ENCODE measurements at places on chromosomes 13 and 19.

DNA sequence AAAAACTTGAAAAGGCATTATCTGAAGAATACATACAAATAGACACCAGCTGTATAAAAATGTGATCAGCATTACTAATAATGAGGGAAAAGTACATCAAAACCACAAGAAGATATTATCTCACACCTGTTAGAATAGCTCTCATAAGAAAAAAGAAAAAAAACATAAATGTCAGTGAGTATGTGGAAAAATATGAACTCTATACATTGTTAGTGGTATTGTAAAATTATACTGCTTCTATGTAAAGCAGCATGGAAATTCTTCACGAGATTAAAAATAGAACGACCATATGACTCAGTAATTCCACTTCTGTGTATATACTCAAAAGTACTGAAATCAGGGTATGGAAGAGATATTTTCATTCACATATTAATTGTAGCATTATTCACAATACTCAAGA lies 1146.4 kb downstream of the SLITRK5 start:
- DNase-seq: no peak

DNA sequence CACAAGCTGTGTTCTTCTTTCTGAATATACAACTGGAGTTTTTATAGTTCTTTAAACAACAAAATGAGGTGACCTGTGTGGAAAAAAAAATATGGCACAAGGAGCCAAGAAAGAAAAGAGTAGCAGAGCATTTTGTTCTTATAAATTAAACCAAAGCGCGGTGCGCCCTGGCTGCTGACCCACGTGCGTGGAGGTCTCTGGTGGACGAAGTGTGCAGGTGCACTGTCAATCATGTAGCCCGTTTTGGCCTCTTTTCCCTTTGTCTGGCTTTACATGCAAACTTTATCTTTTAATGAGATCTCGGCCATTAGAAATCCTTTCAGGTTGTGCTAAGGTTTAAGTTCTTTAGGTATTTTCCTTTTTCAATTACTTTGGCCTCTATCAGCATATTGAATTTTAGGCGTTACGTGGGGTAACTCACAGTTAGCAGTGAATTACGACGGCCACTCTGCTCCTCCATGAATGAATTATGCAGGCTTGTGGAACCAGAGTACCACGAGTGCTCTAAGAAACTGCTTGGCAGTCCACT lies 443.9 kb upstream of the SLC10A2 start:
- DNase-seq: no peak

DNA sequence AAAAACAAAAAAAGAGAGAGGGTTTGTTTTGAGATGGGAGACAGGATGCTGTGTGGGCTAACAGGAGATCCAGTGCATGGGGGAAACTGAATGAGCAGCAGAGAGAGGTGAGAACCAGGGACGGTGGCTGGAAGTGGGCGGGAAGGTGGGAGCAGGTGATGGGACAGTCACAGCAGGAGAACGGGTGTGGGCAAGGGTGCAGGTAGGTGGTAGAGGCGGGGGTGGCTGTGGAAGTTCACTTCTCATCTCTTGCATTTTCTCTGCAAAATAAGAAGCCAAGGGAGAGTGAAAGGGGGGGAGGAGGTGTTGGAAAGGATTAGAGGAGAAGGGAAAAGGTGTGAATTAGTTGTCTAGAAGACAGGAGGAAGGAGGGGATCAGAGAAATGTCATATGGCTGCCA lies 21.9 kb downstream of the FBXO17 start:
- no peak for DNase-seq

DNA sequence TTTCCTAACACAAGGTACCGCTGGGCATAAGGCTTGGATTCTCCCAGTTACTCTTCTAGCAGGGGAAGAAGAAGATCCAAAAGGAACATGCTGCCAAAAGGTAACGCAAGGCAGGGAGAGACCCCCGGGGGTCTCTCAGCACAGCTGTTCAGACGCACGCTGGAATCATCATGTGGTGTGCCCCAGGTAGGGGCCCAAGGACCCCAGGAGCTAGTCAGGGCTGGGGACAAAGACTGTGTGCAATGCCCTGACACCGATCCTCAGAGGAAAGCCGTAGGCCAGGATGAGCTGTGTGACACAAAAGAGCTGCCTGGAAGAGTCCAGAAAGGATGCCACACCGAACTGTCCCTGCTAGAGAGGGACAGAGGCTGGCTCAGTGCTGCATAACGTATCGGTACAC lies 22.3 kb upstream of the EPHX3 start:
- DNase-seq: no peak

- DNase-seq: no peak
Observed at GRCh38 chr13:51758691-51759090, 45.3 kb downstream of the DHRS12 start.

DNA sequence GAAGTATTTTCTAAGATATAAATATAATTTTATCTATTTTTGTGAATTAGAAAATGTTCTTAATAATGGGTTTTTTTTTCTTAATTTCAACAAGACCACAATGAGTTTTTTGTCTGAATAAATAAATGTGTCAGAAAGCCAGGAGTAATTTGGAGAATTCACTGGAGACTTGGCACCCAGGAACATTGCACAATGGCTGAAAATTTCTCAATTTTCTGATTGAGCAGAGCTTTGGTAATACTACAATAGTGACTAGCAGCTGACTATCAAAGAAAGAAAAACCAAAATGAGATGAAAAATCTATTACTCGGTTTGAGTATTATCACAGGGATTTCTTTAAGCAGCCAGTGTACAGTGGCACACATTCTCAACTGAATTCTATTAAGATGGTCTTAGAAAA lies 394.4 kb upstream of the PCDH20 start:
- DNase-seq: no peak

DNA sequence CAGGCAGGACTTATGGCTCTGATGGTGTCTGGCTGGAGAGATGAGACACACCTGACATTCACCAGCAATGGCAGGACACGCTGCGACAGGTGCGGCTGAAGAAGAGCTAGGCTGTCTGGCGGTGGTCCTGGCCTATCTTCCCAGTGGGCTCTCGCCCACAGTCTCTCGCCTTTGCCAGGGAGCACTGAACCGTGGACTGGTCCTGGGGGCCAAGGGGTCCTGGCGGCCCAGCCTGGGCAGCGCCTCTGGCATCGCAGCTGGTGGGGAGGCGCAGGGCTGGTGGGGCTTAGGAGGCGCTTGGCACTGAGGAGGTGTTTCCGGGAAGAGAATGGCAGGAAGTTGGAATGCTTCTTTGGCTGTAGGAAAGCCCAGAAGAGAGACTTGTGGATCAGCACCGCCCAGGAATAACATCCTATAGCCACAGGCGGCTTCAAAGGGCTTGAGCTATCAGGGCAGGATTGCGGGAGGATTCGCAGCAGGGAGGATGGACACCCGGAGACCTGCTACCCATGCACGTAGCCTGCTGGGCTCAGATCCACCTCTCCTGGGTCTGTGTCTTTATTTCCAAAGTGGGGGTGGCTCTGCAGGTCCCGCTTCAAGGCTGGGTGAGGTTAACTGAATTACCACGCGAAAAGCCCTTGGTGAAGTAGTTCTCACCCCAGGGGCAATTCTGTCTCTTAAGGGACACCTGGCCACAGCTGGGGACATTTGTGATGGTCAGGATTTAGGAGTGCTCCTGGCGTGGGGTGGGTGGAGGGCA lies 14.6 kb downstream of the KDM4B start:
- DNase-seq: no peak

GRCh38 chr13:97911311-97912138 lies 42.0 kb upstream of the IPO5 start:
- no peak for DNase-seq

DNA sequence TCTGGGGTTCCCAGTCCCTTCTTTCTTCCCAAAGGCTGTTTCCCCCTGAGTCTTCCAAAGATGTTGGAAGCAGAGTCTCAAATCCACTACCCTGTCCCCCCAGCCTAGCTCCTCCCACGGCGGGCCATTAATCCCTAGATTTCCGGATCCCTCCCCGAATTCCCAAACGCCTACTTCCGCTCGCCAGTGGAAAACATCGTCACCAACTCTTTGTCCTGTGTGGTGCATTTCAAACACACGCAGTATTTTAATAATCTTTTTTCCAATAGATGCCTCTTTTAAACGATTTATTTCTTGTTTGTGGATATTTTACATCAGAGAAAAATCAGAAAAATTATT lies 610 bp downstream of the ZNF791 start:
- peak; percentile 3 for DNase-seq

- DNase-seq: no peak
Observed at GRCh38 chr13:98479496-98480003, 97.4 kb downstream of the STK24 start.

DNA sequence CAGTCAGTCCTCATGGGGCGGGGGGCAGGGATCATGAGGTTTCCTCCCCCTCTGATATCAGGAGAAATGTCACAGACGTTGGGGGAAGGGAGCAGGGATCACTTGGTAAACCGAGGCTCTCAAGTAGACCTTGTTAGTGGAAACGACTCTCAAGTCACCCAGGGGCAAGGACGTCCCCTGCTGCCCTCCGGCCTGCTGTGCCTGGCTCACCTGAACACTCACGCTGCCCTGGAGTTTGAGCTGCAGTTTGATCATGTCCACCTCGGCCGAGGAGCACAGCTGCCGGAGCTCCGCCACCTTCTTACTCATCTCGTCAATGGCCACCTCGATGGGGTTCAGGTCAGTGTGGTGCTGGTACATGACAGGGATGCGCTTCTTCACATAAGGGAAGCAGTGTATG lies 47.6 kb upstream of the SLC15A1 start:
- DNase-seq: no peak

DNA sequence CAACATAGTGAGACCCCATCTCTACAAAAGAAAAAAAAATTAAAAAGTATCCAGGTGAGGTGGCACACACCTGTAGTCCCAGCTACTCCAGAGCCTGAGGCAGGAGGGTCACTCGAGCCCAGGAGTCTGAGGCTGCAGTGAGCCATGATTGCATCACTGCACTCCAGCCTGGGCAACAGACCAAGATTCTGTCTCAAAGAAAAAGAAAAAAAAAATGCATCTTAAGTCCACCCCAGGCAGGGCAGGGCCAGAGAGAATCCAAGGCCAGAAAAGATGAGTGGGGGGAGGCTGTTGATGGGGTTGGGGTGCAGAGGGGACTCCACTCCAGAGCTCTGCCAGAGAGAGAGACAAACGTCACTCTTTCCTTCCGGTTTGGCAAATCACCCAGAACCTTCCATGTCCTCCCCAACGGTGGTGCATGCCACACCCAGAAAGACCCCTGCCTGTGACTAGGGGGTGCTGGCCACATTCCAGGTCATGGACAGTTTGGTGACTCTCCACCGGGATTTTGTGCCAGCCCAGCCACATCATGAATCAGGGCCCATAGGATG lies 431 bp downstream of the FUT3 start:
- no peak for DNase-seq

GRCh38 chr13:41639955-41640780 lies 182.8 kb downstream of the RGCC start:
- no peak for DNase-seq

- DNase-seq: no peak
Observed at GRCh38 chr13:114177245-114178010, 1.6 kb upstream of the CFAP97D2 start.

GRCh38 chr13:45439781-45440462 lies 21.7 kb upstream of the SLC25A30 start:
- DNase-seq: no peak

- no peak for DNase-seq
Observed at GRCh38 chr19:55486971-55487923, 989 bp upstream of the SSC5D start.

Data from esophagus squamous epithelium (tissue), 5 donors.